CD8-positive, alpha-beta memory T cell (primary cell): ENCODE measurements at places on chromosomes 4 and X.

- no peak overlapping the region for H3K4me3 ChIP-seq
- no peak overlapping the region for H3K27ac ChIP-seq
- DNase-seq, result no peak
- no peaks in the 10 kb centered on the region for H3K36me3 ChIP-seq
- H3K27me3 ChIP-seq, result no peaks in the 10 kb centered on the region
- no peaks in the 10 kb centered on the region for H3K4me1 ChIP-seq
Measured at GRCh38 chrX:132146456-132146855, 18.6 kb upstream of the FRMD7 start.

DNA sequence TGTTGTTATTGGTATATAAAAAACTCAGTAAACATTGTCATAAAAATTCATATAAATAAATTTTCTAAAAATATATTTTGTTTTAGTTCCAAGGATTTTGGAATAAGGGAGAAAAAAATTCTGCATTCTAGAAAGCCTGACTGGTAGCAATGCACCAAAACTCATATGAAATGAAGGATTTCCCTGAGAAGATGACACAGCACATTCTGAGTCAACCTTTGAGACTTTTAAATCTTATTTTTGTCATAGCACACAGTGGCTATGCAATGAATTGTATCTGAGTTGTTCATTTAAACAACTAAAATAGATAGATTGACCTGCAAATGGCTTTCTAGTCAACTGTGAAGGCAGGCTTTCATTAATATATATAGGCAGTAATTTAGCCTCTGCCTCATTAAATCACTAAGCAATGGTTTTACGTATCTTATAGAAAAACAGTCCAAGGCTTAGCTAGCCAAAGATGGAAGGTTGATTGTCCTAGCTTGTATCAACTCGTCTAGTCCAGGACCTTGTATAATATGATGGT, 239.1 kb upstream of the NEIL3 start:
- no peak overlapping the region for H3K4me3 ChIP-seq
- no peaks in the 10 kb centered on the region for H3K4me1 ChIP-seq
- H3K27me3 ChIP-seq, result no peaks in the 10 kb centered on the region
- H3K36me3 ChIP-seq, result no peaks in the 10 kb centered on the region
- no peak for DNase-seq
- no peak overlapping the region for H3K27ac ChIP-seq

DNA sequence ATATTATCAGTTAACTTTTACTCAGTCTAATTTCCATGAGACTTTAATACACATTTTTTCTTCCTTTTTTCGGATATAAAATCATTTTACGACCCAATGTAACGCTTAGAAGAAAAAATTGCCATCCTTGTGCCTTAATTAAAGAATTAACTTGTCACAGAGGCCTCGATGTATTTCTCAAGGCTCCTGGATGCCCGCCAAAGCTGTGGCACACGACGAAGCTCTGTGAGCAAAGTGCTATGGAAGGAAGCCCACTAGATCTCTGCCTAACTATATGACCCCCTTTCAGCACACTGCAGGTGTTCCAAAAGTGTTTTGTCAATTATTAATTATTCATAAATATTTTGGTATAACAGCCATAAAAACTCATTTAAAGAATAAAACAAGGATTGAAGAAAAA, 54.4 kb downstream of the TAPT1 start:
- H3K27me3 ChIP-seq, result no peaks in the 10 kb centered on the region
- H3K4me3 ChIP-seq, result no peak overlapping the region
- no peak for DNase-seq
- H3K4me1 ChIP-seq, result no peaks in the 10 kb centered on the region

- H3K4me3 ChIP-seq, result no peak overlapping the region
- no peak for DNase-seq
- H3K27me3 ChIP-seq, result no peaks in the 10 kb centered on the region
- H3K36me3 ChIP-seq, result no peaks in the 10 kb centered on the region
Measured at GRCh38 chr4:40990236-40990898, 224.0 kb downstream of the APBB2 start.

DNA sequence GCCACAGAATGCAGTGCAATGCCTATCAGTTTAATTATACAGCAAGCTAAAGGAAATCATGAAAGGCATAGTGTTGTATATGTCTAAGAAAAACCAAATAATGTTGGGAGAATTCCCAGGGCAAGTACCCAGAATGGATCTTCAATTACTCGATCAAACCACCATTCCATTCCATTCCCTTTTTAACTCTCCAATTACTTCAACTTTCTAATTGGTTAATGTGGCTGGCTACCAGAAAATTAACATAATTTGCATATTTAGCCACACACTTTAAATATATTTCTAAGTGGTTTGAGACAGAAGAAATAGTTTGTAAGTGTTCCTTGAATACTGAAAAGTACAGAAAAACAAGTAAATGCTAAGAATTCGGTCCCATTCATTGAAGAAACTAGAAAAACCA, 111.5 kb upstream of the NAP1L5 start:
- H3K4me1 ChIP-seq, result no peaks in the 10 kb centered on the region
- H3K27ac ChIP-seq, result no peak overlapping the region
- no peak for DNase-seq

- H3K4me3 ChIP-seq, result no peak overlapping the region
- H3K36me3 ChIP-seq, result no peaks in the 10 kb centered on the region
- no peak overlapping the region for H3K27ac ChIP-seq
- H3K27me3 ChIP-seq, result no peaks in the 10 kb centered on the region
- no peak for DNase-seq
Measured at GRCh38 chr4:124092541-124092984, 620.0 kb downstream of the ANKRD50 start.

DNA sequence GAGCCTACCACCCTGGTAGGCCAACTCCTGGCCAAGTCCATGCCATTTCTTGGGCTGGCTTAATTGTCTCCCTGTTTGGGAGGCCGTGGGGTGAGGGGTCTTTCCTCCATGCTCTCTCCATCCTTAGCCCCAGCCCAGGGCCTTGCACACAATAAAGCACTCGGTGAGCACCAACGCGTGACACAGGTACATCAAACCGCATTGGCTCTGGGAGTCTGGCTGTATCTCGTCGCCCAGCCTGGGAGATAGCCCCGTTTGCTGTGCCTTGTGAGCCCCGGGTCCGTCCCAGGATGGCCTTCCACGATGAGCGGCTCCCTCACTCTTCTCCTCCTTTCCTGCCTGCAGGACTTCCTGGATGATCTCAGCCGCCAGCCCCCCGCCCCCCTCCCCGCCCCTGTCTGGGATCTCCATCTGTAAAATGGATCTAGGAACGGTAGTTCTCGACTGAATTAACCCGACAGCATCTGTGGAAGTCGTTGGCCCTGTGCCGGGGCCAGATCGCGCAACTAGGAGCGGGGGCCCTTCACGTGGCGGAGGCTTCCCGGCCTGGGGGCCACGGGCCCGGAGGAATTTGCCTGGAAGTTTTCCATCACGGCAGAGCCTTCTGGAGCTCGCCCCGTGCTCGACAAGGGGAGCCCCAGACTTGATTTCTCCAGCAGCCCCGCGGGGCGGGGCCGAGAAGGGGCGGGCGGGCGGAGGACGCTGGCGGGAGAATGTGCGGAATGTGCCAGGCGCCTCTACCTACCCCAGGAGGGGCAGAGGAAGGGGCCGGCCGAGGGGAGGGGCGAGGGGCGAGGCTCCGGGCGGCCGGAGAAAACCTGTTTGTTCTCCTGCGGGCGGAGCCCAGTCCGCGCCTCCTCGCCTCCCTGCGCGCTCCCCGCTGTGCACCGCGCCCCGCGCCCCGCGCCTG, at the start of gene ZNF185:
Gene ZNF185, plus strand, starts transcription at position 846 of the 910 bp plus-strand sequence. CDS start 16,423 bp downstream, outside the sequence.
- H3K27me3 ChIP-seq, result no peaks in the 10 kb centered on the region
- no peaks in the 10 kb centered on the region for H3K4me1 ChIP-seq
- no peak for DNase-seq
- H3K4me3 ChIP-seq, result no peak within 1 kb of the TSS

GRCh38 chr4:158823461-158823873, 54.6 kb downstream of the FNIP2 start:
- no peak overlapping the region for H3K27ac ChIP-seq
- H3K27me3 ChIP-seq, result no peaks in the 10 kb centered on the region
- no peak for DNase-seq
- H3K4me3 ChIP-seq, result no peak overlapping the region

DNA sequence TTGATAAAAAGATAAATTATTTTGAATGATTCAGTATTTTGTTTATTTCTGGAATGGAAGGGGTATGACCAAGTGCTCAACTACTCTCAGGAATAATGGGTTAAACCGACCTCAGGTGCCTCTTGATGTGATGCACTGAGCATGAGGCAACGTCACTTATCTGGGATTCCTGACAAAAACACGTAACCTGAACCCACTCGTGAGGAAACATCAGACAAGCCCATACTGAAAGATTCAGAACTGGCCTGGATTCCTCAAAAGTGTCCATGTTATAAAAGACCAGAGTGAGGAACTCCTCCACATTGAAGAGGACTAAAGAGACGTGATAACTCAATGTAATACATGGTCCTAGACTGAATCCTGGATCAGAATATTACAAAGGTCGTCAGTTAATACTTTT, 144.0 kb downstream of the FNIP2 start:
- DNase-seq, result no peak
- H3K27me3 ChIP-seq, result no peaks in the 10 kb centered on the region
- no peaks in the 10 kb centered on the region for H3K4me1 ChIP-seq
- H3K27ac ChIP-seq, result no peak overlapping the region
- H3K36me3 ChIP-seq, result no peaks in the 10 kb centered on the region

DNA sequence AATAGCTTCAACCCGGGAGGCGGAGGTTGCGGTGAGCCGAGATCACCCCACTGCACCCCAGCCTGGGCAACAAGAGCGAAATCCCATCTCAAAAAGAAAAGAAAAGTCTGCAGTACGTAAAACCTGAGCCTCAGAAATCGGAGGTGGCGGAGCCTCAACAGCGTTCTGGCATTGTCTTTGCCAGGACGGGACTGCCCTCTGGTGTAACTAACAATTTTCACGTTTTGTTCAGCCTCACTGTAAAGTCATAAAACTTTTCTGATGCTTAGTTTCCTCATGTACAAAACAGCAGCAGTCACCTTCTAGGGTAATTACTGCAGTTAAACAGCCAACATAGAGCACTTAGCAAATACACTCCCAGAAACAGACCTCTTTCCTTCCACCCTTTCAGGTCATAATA, 121.7 kb downstream of the RBM47 start:
- H3K4me3 ChIP-seq, result no peak overlapping the region
- H3K27ac ChIP-seq, result no peak overlapping the region
- H3K4me1 ChIP-seq, result peaks cover 6% of the 10 kb centered on the region

GRCh38 chrX:17046478-17047097, 100.1 kb downstream of the REPS2 start:
- DNase-seq, result no peak
- no peaks in the 10 kb centered on the region for H3K27me3 ChIP-seq
- H3K36me3 ChIP-seq, result no peaks in the 10 kb centered on the region
- no peak overlapping the region for H3K27ac ChIP-seq

GRCh38 chrX:153781428-153782047, 697 bp downstream of the SRPK3 start:
- H3K36me3 ChIP-seq, result no peaks in the 10 kb centered on the region

DNA sequence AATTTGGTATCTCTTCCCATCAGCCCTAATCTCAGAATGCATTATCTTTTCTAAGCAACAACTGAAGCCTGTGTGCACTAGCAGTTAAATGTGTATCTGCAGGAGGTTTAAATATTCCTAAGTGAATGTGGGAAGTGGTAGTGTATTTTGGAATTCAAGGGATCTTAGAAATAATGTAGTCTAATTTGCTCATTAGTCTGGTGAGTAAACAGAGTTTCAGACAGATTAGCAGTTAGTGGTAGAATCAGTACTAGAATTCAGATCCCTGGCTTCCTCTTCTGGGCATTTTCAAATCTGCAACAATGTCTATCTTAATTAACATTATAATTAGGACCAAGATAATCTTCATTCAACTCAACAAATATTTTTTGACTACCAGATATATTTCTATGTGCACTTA, 11.7 kb upstream of the CXCL2 start:
- H3K36me3 ChIP-seq, result no peaks in the 10 kb centered on the region
- no peak overlapping the region for H3K4me3 ChIP-seq
- no peak for DNase-seq

GRCh38 chrX:43836435-43837184, 45.6 kb downstream of the MAOB start:
- no peak for DNase-seq
- no peaks in the 10 kb centered on the region for H3K4me1 ChIP-seq
- H3K27ac ChIP-seq, result no peak overlapping the region
- H3K4me3 ChIP-seq, result no peak overlapping the region
- H3K27me3 ChIP-seq, result no peaks in the 10 kb centered on the region

- no peak for DNase-seq
- H3K36me3 ChIP-seq, result no peaks in the 10 kb centered on the region
- no peak overlapping the region for H3K27ac ChIP-seq
- H3K27me3 ChIP-seq, result no peaks in the 10 kb centered on the region
Measured at GRCh38 chrX:45714866-45715265, 514.2 kb upstream of the DIPK2B start.

GRCh38 chrX:19388741-19389140, 45.0 kb downstream of the PDHA1 start:
- no peaks in the 10 kb centered on the region for H3K4me1 ChIP-seq
- no peak overlapping the region for H3K4me3 ChIP-seq
- no peaks in the 10 kb centered on the region for H3K36me3 ChIP-seq
- H3K27me3 ChIP-seq, result no peaks in the 10 kb centered on the region
- no peak overlapping the region for H3K27ac ChIP-seq
- DNase-seq, result no peak

- H3K4me3 ChIP-seq, result no peak overlapping the region
- no peak for DNase-seq
- no peaks in the 10 kb centered on the region for H3K36me3 ChIP-seq
- no peaks in the 10 kb centered on the region for H3K27me3 ChIP-seq
- H3K27ac ChIP-seq, result no peak overlapping the region
Measured at GRCh38 chr4:71113294-71113693, 119.8 kb downstream of the DCK start.

GRCh38 chrX:31266203-31267076, 194.6 kb upstream of the FTHL17 start:
- no peaks in the 10 kb centered on the region for H3K27me3 ChIP-seq
- H3K27ac ChIP-seq, result no peak overlapping the region
- H3K36me3 ChIP-seq, result no peaks in the 10 kb centered on the region
- DNase-seq, result no peak
- H3K4me3 ChIP-seq, result no peak overlapping the region

GRCh38 chr4:108213308-108213707, 44.6 kb upstream of the LEF1 start:
- no peak overlapping the region for H3K4me3 ChIP-seq
- no peaks in the 10 kb centered on the region for H3K36me3 ChIP-seq
- no peak for DNase-seq
- no peaks in the 10 kb centered on the region for H3K4me1 ChIP-seq
- H3K27ac ChIP-seq, result no peak overlapping the region

DNA sequence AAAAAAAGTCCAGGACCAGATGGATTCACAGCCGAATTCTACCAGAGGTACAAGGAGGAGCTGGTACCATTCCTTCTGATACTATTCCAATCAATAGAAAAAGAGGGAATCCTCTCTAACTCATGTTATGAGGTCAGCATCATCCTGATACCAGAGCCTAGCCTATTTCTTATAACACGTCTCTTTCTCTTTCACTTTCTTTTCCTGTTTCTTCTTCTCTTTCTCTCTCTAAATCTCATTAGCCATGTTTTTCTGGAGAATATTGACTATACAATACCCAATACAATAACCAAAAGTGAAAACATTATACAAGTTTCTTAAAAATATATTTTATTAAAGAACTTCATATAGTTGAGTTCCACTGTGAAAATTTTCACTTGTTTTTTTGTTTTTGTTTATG, 1154.9 kb upstream of the PCDH7 start:
- H3K27ac ChIP-seq, result no peak overlapping the region
- no peaks in the 10 kb centered on the region for H3K36me3 ChIP-seq
- H3K4me1 ChIP-seq, result no peaks in the 10 kb centered on the region
